Activated CD8-positive, alpha-beta memory T cell treated with anti-CD3 and anti-CD28 coated beads for 24 hours (primary cell): ENCODE measurements at places on chromosomes 7 and 10.

DNA sequence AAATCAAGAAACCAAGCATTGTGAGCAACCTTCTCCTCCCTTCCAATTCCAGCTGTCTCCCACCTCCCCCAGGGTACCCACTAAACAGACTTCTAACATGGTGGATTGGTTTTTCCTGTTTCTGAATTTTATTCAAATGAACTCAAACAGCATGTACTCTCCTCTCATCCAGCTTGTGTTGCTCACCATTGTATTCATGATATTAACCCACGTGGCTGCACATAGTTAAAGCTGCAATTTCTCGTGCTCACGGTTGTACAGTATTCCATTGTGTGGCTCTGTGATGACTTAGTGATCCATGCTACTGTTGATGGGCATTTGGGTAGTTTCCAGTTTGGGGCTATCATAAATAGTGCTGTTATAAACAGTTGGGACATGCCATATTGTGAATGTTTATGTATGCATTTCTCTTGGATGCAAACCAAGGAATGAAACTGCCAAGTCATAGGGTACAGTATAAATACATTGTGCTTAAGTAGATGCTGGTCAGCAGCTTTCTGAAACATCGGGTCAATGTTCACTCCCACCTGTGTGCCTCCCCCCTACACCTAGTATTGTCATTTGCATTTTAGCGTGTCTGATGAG lies 124.3 kb downstream of the CACNB2 start:
- no peak for DNase-seq

- no peak for DNase-seq
These were observed 57.6 kb downstream of the SNX10 start for GRCh38 chr7:26349005-26349915.

DNA sequence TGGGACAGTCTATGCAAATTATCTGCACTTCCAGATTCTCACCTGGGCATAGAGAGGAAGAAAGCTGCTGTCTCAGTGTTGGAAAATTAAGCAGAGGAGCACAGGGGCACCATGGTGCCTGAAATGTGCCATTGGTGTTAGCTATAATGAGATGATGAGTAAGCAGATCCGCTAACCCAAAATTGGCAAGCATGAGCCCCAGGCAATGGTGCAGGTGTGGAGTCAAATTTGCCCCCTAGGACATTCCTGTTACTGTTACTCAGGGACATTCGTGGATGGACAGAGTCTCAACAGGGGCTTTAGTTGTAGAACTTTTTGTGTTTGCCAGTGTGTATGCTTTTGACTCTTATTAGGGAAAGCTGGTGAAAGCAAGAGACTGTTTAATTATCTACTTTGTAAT lies 385.2 kb upstream of the KLF6 start:
- DNase-seq, result no peak

GRCh38 chr7:91343420-91343960 lies 79.3 kb downstream of the FZD1 start:
- no peak for DNase-seq

- DNase-seq, result no peak
These were observed 56.1 kb upstream of the ZNF800 start for GRCh38 chr7:127448566-127448965.

DNA sequence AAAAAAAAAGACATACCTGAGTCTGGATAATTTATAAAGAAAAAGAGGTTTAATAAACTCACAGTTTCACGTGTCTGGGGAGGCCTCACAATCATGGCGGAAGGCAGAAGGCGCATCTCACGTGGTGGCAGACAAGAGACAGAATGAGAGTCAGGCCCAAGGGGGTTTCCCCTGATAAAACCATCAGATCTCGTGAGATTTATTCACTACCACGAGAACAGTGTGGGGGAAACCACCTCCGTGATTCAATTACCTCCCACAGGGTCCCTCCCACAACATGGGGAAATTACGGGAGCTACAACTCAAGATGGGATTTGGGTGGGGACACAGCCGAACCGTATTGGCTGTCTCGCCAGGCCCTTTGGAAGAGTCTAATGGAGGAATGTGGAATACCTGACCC lies 9.0 kb upstream of the MAFK start:
- no peak for DNase-seq

DNA sequence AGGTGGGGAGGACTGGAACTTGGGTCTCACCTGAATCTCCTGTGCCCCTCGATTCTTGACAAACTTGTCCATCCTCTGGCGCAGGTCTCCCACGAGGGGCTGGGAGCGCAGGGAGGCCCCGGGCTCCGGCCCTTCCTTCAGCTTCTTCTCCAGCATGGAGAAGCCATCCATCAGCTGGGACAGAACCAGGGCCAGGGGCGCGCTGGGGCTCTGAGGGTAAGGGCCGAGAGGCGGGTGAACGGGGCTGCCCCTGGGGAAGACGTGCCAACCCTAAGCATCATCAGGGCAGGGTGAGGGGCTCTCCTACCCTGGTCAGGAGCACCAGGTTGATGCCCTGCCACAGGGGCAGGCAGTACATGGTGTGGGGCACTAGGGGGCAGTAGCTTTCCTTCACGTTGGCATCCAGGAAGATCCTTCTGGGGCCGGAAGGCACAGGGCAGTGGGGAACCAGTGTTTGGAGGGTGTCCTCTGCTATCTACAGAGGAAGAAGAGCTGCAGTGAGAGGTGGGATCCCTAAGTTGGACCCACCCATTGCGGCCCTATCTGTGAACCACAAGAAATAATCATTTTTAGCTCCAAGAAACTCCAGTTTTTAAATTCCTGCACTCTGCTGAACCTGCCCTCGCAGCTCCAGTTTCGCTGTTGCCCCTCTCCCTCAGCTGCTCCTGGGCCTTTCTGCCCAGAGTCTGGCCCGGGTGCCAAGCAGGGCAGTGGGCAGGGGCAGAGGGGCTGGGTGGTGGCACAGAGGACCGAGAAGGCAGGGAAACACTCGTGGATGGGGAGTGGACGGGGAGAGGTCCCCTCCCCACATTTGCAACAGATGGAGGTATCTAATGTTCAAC lies 10.8 kb upstream of the PYROXD2 start:
- DNase-seq, result peak; percentile 73

GRCh38 chr7:91915401-91916050 lies 25.1 kb upstream of the AKAP9 start:
- no peak for DNase-seq

- DNase-seq, result no peak
These were observed 72.2 kb downstream of the DOCK4 start for GRCh38 chr7:112134039-112134438.

- no peak for DNase-seq
These were observed 7.9 kb downstream of the EDRF1 start for GRCh38 chr10:125727436-125727835.

DNA sequence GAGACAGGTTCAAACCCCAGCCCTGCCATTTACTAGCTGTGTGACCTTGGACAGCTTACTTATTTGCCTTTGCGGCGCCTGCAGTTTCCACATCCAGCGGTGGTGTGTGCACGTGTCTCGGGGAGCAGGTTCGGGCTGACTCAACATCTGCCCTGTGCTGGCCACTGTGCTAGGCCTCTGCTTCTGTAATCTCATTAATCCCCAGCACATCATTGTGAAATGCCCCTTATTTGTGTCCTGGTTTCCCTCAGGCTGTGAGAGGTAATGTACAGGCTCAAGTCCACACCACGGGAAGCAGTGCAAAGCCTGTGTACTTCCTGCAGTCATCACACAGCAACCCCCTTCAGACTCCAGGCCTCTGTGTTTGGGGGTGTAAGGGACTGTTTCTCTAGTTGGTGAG lies 285.7 kb downstream of the RPS24 start:
- peak; percentile 43 for DNase-seq

- DNase-seq, result no peak
These were observed 745.8 kb downstream of the SUGCT start for GRCh38 chr7:40880581-40880980.

DNA sequence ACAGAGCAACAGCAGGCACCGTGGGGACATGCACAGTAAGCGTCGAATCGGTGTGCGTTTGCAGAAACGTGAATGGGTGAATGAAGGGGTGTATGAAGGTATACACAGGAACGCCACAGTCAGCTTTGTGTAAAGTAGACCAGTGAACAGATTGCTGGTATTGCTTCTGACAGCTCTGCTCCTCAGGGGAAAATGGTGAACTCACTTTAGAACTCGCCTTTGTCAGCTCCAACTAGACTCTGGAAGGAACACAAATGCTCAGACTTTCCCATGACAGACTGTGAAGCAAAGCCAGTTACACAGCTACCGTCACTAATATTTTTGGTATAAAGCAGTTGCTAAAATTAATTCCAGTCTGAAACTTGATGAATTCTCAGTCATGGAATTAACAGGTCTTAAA lies 78.9 kb downstream of the CUX1 start:
- no peak for DNase-seq

- DNase-seq, result no peak
These were observed 3.2 kb downstream of the SLC4A2 start for GRCh38 chr7:151062399-151063211.

DNA sequence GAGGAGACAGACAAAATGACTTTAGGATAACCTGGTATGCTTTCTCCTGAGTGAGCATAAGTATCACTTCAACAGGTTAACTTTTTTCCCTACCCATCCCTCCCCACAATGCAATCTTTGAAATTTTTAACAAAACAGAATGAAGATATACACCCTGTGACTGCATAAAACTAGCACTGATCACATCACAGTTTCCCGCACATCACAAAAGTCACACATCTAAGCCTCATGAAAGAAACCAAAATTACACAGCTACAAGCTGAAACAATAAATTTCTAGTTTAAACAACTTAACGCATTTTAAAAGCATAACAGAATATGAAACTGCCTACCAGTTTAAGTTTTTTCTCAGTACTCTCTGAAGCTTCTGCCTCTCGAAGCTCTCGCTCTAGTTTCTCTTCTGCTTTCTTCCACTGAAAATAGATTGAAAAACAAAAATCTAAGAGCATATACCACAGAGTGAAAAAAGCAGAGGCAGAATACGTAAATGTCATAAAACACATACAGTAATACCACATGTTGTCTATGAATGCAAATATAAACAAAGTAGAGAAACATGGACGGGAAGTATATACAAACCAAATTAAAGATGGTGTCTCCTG lies 18.1 kb downstream of the NOC3L start:
- DNase-seq, result no peak

DNA sequence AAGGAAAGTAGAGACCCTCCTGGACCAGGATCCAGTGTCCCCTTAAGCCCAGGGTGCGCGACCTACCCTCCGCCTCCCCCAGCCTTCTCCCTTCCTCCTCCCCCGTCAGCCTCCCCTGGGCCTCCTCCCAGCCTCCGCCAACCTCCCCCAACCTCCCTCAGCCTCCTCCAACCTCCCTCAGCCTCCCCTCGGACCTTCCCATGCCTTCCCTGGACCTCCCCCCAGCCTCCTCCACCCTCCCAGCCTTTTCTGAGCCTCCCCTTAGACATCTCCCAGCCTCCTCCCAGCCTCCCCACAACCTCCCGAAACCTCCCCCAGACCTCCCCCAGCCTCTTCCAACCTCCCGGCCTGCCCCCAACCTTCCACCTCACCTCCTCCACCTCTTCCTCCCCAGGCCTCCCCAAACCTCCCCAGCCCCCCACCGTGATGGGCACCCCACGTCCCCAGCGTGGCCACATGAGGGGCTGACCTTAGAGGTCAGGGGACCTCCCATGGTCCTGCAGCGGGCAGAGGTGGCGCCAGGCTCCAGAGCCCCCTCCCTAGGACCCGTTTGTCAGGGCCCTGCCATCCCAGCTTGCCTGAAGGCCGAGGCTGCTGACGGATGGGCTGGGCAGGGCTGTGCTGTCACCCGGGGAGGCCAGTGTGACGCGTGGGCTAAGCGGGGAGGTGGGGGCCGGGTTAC lies 18.8 kb downstream of the FAM20C start:
- DNase-seq, result no peak

- DNase-seq, result no peak
These were observed 2.9 kb upstream of the NKX6-2 start for GRCh38 chr10:132788831-132789219.

DNA sequence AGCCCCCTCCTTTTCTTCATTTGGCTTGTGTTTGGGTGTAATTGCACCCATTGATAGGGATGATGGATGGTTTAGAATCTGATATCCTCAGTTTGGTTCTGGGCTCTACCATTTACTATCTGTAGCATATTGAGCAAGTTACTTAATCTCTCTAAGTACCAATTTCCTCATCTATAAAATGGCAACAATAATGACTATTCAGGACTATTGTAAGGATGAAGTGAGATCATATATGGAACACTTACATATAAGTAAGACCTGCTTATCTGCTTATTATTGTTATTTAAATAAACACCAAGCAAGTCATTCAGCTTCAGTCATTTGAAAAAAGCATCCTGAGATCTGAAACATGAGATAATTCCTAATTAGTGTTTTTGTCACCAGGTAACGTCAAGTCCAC lies 127.0 kb downstream of the SEC23IP start:
- no peak for DNase-seq

GRCh38 chr7:113945018-113945938 lies 26.5 kb upstream of the PPP1R3A start:
- DNase-seq, result no peak
